ENCODE measurements at places on chromosomes 2 and 18.

- no peak for DNase-seq
Observed at GRCh38 chr2:233118648-233119000, 58.5 kb downstream of the INPP5D start.

DNA sequence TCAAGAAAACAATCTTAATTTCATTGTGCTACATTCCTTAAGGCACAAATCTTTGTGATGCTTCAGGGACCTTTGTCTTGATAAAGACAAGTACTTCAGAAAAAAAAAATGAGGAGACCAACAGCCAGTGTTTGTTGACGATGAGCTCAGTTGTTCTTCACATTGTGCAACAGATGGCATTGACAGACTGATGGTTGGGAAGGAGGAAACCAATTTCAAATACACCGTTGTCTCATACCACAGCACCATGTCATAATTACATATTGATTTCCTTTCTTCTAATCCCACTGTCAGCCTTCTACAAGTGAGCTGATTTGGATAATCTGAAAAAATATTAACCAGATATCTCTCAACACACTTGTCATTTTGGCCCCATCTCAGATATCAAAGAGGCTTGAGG, 53.7 kb upstream of the GRB14 start:
- DNase-seq = no peak

GRCh38 chr18:7940971-7941370, 373.9 kb downstream of the PTPRM start:
- no peak for DNase-seq

DNA sequence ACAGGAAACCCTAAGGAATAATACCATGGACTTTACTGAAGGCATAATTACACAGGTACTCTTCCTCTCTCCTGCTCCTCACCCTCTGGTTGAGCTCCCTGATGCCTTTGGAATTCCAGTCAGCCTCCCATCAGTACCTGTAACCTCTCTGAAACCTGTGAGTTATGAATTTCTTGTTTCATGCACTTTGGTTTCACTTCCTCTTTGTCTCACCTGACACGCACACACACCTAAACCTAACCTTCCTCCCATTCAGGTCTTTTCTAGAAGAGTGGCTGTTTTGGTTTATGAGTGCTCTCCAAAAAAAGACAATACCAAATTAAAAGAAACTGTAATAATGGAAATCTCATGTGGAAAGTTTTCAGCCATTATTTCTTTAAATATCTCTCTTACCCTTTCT, 451.3 kb upstream of the VWC2L start:
- DNase-seq = no peak

- DNase-seq = no peak
Observed at GRCh38 chr2:143392358-143392757, 263.1 kb downstream of the ARHGAP15 start.

DNA sequence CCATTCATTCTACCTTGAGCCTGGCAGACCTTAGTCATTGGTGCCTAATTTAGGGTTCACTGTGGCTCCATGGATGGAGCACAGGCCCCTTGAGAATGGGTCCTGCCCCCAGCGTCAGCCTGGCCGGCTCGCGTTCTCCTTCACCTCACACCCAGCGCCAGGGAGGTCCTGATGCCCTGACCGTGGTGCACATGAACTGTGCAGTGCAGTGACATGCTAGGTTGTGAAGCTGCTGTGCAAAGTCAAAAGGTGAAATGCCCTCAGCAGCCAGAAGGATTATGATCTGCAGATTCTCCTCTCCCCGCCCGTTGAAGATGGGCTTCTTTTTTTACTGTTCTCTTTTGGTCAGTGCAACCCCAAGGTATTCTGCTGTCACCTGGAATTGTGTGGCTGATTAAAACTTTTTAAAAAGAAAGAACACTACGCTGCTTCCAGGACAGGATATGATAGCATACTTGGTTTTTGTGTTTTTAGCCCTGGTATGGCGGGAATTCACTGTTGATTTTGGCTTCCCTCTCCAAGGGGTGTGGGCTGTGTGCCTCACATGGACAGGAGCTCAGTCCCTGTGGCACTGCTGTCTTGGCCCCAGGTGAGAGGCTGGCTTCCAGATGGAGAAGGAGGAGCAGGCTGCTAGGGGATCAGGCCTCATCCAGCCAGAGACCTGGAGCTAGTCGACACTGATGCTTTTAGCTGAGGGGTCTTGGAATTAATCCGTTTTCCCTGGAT, 49.4 kb upstream of the MCFD2 start:
- no peak for DNase-seq

DNA sequence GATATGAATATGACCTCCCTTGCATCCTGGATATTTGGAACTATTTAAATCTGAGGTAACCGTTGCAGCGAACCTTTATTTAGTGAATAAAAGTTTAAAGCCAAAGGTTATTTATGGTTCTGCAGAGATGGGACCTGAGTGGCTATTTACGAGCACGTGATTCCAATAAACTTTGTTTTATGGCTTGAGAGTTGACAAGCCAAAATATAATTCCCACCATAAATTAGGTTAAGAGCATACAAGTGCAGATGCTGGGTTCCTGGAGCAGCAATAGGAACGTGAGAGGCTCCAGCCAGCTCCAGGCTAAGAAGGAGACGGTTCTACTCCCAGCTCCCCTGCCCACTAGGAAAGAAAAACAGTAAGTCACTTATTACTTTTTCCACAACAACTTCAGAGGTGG, 5.2 kb upstream of the HOXD4 start:
- no peak for DNase-seq

DNA sequence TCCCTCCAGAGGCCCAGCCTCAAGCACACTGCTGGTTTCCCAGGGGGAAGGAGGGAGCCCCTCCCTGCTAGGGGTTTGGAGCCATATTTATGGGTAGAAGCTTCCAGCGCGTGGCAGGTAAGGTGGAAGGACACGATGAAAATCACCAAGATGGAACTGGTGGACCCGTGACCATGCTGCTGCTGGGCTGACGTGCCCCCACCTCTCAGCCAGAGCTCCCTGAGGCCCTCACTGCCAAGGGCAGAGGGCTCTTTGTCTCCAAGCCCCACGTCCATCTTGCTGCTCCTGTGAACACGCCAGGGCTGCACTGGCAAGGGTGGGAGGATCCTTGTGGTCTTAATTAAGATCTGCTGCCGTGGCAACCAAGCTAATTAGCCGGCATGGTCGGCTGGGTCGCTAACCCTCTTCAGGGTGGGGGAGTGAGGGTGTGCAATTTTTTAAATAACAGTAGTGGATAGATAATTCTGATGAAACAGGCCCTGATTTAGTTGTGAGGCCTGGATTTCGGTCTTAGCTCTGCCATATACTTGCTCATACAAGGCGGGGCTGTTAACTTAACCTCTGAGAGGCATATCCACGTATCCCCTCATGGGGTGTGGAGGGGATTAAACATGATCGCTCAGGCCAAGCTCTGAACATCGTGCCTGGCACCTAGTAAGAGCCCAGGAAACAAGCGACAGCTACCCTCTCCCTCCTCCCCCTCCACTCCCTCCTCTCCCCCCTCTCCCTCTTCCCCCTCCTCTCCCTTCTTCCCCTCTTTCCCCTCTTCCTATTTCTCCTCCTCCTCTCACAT, 232.8 kb downstream of the CELF4 start:
- no peak for DNase-seq

DNA sequence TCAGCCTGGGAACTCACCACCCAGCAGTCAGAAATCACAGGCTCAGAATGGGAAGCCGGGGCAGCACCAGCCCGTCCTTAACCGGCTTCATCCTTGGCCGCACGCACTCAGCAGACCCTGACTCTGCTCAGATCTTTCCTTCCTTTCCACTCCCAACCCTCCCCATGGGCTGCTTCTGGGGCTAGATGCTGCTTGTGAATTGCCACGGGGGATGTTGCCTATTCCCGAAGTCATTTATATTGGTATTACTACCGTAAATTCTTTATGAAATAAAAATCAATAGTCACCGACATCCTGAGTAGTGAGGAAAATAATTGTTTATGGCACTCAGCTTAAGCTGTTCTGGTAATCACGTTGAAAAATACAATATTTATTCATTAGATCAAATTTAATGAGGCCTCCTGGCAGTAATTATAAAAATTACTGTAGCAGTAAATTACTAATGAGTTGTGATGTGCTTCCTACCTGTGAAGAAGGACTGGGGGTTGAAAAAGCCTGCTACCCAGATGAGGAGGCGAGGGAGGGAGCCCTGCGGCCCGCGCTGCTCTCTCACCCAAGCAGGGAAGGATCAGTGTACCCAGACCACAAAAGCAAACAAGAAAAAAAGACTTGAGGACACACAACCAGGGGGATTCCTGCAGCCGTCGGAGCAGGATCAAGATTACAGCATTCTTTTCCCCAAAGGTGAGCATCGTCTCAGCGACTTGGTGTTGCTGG, 31.5 kb downstream of the CDCA7 start:
- no peak for DNase-seq

DNA sequence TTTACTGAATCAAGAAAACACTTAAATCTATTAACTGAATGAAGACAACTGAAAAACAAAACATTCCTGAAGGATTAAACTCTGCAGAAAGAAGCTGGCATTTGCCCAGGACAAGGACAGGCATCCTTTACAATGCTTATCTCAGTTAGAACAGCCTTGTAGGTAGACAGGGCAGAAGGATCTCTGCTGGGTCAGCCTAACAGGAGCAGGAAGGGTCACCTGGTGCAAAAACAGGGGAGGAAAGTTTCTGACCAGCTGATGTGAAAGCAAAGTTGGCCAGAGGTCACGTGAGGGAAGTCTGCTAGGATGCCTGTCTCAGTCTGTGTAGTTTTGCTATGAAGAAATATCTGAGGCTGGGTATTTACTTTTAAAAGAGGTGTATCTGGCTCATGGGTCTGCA, 348.6 kb downstream of the ANAPC1 start:
- no peak for DNase-seq

GRCh38 chr18:4528405-4528804, 73.3 kb upstream of the DLGAP1 start:
- DNase-seq = no peak

- peak; percentile 89 for DNase-seq
Observed at GRCh38 chr2:189285962-189286645, 106.5 kb upstream of the COL5A2 start.

GRCh38 chr18:59509481-59510442, 150.7 kb upstream of the LMAN1 start:
- no peak for DNase-seq

GRCh38 chr2:241432824-241433448, 75.4 kb downstream of the STK25 start:
- DNase-seq = no peak

- no peak for DNase-seq
Observed at GRCh38 chr18:80253871-80254492, 6.7 kb upstream of the PARD6G start.

DNA sequence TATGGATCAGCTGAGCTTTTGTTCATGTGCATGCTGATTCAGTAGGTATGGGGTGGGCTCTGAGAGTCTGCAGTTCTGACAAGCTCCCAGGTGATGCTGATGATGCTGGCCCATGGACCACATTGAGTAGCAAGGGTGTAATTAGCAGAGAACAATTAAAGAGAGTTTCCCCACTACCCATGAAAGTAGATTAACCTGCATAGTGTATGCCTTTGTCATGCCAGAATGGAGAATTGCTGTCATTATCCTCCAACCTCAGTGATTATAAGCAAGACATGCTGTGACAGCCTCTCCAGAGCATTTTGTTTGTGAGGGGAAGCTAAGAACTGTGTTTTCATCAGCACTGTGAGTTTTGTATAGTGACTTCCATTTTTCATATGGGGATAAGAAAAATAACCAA, 59.5 kb upstream of the LYPD1 start:
- DNase-seq = no peak

GRCh38 chr2:224222291-224222690, 179.6 kb downstream of the FAM124B start:
- no peak for DNase-seq
